Stimulated activated CD4-positive, alpha-beta T cell treated with anti-CD3 and anti-CD28 coated beads, Interleukin-1b, Interleukin-23, amount 100 ng/mL, for 48 hours (primary cell): ENCODE measurements at places on chromosomes 11 and 22.

DNA sequence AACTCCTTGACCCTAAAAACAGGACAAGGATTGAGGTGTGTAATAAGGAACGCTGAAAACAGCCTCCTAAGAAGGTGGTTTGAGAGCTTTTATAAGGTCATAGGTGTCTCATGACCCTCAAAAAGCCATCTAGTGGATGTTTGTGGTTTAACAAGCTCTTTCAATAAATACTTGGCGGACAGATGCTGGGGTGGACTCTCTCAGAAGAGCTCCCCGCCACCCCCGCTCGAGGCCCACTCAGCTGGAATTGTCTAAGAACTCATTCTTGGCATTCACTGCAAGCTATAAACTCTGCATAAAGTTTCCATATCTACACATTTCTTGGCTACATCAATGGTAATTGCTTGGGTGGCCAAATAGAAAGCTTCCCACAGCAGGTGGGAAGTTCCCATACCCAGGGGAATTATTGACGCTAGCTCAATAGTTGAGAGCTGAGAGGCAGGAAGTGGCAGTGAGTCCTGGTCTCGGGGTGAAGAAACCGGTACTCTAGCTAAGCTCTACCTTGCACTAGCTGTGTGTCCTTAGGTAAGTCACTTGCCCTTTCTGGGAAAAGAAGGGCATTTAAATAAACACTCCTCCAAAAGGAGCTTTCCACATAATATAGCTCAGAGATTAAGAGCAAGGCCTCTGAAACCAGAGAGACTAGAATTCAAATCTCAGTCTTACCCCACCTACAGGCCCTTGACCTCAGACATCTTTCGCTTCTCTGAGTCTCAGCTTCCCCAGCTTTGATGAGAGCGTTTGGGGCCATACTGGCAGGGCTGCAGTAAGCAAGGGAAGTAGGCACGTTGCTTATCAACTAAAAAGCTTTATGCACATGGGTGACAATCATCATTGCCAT, 6.4 kb downstream of the MS4A15 start:
- no peak for DNase-seq

DNA sequence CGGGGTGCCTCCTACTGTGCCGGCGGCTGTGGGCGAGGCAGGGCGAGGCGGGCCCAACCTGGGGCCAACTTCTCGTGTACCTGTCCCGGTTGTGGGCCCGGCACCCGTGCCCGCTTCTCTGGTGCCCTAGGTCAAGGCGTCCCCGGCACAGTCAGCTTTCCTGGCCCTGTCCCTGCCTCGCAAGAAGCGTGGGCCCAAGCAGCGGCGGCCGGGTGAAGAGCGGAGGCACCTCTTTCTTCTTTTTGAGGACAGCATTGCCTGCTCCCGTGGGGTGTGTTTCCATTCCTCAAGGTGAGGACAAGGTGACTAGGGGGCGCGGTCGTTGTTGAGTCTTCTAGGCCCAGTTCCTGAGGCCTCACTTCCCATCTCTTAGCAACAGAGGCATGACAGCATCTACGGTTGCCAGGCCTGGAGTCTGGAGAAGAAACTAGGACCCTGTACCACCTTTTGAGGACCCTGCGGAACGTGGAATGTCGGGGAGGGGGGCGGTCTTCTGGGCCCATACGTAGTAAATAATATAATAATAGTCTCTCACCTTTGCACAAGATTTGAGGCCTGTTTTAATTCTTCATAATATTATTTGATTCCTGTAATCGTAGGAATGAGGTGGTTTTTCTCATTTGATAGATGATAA, 418 bp downstream of the ACO2 start:
- no peak for DNase-seq

GRCh38 chr11:64085906-64086257, 50.2 kb downstream of the FLRT1 start:
- no peak for DNase-seq

DNA sequence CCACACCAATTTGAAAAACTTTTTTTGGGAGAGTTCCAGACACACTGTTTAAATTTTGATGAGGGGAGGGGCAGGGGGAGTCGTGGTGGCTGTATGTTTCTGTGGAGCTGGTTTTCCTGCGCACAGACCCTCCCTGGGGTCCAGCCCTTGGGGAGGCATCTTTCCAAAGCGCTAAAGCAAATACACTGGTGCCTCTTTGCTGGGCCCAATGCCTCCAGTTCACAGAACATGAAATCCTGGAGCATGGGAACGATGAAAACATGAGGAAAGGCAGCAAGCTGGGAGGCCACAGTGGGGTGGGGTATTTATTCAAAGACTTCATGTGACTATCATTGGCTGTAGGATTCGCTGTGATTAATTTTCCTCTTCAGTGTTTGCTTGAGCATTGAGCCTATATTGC, 135.3 kb downstream of the CCDC34 start:
- no peak for DNase-seq
